Stimulated activated naive CD4-positive, alpha-beta T cell treated with Interleukin-2 at 50 U/mL for 16 hours (primary cell): ENCODE measurements at places on chromosomes 7 and 10.

GRCh38 chr7:81624021-81624592 is 145.7 kb downstream of the HGF start:
- no peak for DNase-seq

DNA sequence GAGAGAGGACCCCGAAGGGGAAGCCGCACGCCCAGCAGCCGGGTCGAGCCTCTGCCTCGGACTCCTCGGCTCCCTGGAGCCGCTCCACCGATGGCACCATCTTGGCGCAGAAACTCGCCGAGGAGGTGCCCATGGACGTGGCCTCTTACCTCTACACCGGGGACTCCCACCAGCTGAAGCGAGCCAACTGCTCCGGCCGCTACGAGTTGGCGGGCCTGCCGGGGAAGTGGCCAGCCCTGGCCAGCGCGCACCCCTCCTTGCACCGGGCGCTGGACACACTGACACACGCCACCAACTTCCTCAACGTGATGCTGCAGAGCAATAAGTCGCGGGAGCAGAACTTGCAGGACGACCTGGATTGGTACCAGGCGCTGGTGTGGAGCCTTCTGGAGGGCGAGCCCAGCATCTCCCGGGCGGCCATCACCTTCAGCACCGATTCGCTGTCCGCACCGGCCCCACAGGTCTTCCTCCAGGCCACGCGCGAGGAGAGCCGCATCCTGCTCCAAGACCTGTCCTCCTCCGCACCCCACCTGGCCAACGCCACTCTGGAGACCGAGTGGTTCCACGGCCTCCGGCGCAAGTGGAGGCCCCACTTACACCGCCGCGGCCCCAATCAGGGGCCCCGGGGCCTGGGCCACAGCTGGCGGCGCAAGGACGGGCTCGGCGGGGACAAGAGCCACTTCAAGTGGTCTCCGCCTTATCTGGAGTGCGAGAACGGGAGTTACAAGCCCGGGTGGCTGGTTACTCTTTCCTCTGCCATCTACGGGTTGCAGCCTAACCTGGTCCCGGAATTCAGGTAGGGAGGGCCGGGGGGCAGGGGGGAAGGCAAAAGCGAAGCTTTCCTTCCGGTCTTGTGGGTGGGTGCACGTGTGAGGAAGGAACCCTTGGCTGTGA is 973 bp downstream of the GPR158 start:
- no peak for DNase-seq

DNA sequence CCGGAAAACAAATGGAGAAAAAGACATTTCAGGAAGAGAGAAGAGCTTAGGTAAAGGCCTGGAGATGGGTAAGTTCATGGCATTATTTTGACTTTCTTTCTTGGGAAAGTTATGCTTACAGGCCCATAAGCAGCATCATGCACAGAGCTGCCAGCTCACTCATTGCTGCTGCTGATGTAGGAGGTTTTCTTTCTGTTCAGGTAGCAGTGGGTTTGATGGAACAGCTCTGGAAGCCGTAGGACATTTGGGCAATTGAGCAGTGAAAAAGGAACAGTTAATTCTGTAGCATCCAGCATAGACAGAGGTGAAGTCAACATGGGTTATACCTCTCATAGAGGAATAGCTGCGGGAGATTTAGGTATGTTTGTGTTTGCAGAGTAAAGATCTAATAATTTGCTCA is 3.3 kb downstream of the CHN2 start:
- DNase-seq: no peak

- no peak for DNase-seq
Measured at GRCh38 chr10:128125416-128125943, 743 bp downstream of the MKI67 start.

- no peak for DNase-seq
Measured at GRCh38 chr7:100654908-100655831, 1.1 kb downstream of the ACTL6B start.

- DNase-seq: no peak
Measured at GRCh38 chr7:96414931-96415292, 93.0 kb upstream of the SLC25A13 start.

- DNase-seq: no peak
Measured at GRCh38 chr7:138670594-138670993, 30.6 kb downstream of the SVOPL start.

DNA sequence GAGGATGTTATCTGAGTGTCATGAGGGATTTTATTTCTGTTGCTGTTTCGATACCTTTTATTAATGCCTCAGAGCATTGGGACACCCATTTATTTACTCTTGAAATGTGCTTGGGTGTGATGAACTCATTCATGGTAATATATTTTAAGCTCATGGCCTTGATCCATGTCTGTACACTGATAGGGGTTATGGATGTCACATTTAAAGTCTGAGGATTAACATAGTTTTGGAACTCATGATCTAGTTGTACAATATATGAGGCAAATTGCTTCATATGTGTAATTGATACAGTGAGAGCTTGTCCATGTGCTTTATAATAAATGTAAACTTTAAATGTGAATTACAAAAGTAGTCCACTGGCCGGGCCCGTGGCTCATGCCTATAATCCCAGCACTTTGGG is 23.0 kb upstream of the ZRANB1 start:
- no peak for DNase-seq

GRCh38 chr7:157884461-157885062 is 547.8 kb downstream of the DNAJB6 start:
- DNase-seq: no peak

DNA sequence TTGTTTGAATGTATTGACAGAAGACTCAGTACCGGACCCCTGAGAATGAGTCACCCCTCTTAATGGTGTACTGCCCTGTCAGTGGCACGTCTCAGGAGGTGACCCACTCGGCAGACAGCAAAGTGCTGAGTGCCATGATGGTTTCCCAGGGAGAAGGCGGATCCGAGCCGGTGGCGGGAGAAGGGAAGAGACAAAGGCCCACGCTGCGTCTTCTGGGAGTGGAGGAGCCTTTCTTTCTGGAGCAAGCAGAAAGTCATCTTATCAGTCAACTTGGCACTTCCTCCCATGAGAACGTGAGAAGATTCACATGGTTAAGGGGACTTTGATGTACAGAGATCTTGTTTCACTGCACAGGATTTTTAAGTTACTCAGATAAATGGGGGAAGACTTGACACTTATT is 14.6 kb upstream of the PPP2R2D start:
- DNase-seq: no peak

DNA sequence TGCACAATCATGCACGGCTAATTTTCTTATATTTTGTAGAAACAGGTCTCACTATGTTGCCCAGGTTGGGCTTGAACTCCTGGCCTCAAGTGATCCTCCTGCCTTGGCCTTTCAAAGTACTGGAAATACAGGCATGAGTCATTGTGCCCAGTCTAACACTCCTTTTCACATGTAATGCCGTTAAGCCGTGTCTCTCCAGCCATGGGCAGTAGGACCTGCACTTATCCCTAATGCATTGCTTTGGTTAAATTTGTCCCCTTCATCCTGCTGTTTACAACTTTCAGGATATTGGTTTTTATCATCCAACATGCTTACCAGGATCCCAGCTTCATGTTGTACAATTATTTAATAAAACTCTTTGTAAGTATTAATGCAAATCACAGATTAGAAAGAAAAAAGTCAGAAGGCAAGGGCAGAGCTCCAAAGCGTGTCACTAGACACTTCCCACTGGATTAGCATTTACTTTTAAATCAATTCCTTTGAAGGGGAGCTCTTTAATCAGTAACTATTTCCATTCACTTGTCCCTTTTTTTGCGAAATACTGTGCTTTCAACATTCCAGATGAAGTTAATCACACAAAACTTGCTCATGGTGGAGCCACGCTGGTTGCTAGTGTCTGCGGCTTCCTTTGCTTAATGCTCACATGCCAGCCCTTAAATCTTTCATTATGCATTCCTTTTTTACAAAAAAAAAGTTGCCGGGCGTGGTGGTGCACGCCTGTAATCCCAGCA is 256.0 kb upstream of the AUTS2 start:
- no peak for DNase-seq

GRCh38 chr10:77361426-77361825 is 276.2 kb downstream of the KCNMA1 start:
- no peak for DNase-seq

GRCh38 chr10:21524526-21525366 is 736 bp downstream of the SKIDA1 start:
- no peak for DNase-seq
